ENCODE measurements at places on chromosomes 2 and 18.

GRCh38 chr2:5392658-5393057, 299.5 kb upstream of the SOX11 start:
- no peak for DNase-seq

DNA sequence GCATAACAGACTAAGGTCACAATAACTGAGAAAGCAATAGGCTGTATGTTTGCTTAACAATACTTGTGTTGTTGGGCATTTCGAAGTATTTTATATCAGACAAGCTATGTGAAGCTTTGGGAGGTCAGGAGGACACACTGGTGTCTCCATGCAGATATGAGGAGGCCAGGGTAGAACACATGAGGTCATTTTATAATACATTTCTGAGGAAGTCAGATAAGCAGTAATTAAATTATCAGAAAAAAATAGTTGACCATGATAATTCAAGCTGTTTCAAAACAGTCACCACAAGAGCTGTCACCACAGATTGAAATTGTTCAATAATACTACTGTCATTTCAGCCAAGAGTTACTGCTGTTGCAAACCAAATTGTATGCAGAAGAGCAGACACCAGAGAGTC, 160.6 kb downstream of the RIT2 start:
- DNase-seq: no peak

DNA sequence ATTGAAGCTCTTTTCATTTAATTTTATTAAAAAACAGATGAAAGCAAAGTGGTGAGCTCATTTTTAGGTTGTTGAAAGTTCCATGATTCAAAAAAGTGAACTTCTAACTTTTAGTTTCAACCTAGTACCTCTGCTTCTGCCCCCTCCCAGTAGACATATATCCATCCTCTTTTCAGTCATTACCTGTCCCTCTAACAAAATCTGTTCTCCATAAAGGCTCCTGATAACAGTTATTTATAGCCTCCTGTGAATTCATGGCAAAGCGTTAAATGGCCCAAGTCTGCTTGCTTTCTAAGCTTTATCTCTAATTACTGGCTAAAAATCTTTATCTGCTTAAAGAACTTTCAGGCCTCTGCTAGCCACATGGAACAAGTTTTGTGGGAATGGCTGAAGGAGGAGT, 148.1 kb downstream of the TTC27 start:
- no peak for DNase-seq

DNA sequence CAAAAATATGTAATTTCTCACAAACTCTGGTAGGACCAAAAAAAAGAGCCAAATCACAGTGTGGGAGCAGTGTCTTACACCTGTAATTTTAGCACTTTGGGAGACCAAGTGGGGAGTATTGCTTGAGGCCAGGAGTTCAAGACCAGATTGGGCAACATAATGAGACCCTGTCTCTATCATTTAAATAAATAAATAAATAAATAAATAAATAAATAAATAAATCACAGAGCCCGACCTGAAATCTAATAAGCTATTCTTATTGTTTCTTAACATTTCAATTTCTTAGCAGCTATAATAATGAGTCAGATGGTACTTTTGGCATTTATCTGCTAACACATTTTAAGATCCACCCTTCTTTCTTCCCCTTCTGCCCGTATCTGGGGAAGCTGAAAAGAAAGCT, 1229.6 kb downstream of the SUCLG1 start:
- DNase-seq: no peak

DNA sequence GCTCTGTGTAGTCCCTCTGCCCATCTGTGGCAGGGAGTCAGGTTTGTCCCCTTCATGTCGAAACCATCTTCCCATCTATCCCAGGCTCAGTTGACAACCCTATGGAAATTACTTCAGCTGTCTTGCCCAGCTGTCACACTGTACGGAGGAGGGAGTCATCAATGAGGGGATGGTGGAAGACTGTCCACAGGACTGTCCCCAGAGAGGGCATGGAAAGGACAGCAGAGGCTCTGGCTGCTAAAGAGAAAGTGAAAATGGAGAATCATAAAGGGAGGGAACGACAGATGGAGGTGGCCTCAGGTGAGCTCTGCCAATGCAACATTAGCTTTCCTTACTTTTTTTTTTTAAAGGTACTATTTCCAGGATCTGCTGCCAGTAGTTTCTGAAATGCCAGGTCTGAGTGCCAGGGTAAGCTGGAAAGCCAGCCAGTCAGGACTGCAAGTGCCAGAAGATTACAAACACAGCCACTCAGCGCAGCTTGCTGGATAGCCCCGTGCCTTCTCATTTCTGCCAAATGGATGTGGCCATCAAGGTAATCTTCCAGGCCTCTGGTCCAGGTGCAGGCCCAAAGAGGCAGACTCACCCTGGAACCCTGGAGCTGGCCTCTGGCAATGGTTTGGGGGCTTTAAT, 192.8 kb downstream of the AGPS start:
- no peak for DNase-seq

GRCh38 chr18:12254136-12254819, at the start of gene CIDEA:
Gene CIDEA, plus strand, starts transcription at chr18:12254361. Its CDS starts 23 bp downstream, at chr18:12254384.
- DNase-seq: no peak

- DNase-seq: no peak
These were observed 463.6 kb upstream of the REG3G start for GRCh38 chr2:78561876-78562275.

DNA sequence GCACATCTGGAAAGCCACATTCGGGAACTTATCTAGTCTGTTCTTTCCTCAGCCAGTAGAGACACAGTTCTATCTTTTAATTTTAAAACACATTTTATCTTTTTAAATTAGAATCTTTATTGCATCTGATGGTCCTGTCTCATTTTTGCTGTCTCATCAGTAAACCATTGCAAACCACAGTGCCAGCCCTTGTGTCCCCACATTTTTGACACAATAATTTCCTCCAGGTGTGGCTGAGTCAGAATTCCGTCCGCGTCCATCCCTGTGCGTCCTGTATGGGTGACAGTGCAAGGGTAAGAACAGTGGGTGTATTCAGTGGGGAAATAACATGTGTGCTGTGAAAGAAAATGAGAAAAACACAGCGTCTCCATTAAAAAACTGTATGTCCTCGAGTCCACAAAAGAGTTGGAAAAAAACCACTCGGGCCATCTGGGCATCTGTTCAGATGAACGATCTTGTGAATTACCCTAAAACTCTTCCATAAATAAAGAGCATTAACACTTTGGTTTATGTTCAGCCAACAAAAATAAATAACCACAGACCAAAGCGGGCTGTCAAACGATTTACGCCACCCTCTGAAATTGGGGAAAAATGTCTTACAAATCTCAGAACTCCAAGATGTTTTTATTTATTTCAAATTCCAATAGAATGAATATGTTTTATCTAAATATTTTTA, 137.3 kb downstream of the ZNF516 start:
- no peak for DNase-seq

DNA sequence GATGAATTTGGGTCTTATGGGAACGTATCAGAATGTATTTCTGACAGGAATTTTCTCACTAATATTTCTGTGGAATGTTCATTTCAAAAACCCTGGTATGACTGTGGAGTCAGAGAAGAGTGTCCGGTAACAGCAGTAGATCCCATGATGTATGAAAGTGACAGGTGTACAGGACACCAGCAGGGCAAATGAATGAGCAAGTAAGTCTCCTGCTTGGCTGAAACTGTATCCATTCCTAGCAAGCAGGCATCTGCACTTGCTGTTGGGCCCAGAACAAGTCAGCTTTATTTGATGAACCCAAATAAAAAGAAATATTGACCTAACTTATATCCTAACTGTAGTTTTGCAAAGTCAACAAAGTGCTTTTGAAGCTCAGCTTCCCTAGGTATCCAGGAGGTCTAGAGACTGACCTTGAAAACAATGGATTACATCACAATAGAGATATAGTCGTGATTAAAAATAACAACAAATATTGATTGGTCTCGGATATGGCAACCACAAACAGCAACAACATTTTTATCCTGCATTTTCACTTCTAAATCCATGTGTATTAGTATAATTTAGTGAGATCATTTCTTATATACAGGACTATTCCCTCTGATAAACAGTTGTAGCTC, 37.6 kb downstream of the NXPH2 start:
- no peak for DNase-seq

DNA sequence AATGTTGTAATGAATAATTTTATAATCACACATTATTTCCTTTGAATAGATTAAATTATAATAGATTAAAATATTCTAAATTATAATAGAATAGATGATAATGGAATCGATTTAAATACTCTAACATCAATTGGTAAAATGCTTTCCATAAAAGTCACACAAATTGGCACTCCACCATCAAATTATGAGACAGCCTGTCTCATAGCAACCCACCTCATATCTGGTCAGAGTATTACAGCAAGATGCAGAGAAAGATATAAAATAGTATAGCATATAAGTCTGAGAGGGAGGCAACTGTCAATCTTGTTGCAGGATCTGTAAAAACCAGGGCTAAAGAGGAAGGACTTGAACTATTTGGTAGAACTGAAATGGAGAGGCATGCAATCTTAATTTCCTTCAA, 98.4 kb upstream of the NCKAP5 start:
- no peak for DNase-seq

DNA sequence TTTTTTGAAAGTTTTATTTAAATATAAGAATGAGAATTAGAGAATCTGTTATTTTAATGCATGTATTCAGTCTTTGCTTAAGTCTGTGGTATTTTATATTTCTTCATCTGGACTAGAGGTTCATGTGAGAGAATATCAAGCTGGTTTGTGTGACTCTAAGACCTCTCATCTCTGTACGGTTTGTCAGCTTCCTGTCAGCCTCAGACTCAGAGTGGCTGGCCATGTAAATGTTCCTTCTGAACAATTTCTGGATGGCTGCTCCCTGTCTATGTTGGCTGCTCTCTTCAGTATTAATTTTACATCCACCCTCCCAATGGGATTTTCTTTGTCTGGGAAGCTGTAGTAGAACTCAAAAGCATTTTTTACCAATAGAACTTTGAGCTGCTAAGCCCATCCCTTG, 225.3 kb upstream of the THUMPD2 start:
- DNase-seq: peak; percentile 4

- DNase-seq: no peak
These were observed 35.7 kb upstream of the NTSR2 start for GRCh38 chr2:11705711-11706110.

DNA sequence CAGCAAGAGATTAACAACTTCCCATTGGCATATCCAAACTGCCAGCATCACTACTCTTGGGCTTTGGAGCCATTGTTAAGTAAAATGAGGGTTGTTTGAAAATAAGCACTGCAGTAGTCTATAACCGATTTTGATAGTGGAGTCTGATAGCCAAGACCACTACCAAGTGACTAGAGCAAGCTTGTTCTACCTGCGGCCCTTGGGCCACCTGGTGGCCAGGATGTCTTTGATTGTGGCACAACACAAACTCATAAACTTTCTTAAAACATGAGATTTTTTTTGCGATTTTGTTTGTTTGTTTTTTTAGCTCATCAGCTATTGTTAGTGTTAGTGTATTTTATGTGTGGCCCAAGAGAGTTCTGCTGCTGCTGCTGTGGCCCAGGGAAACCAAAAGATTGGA, 11.0 kb downstream of the UBE2E3 start:
- DNase-seq: no peak

DNA sequence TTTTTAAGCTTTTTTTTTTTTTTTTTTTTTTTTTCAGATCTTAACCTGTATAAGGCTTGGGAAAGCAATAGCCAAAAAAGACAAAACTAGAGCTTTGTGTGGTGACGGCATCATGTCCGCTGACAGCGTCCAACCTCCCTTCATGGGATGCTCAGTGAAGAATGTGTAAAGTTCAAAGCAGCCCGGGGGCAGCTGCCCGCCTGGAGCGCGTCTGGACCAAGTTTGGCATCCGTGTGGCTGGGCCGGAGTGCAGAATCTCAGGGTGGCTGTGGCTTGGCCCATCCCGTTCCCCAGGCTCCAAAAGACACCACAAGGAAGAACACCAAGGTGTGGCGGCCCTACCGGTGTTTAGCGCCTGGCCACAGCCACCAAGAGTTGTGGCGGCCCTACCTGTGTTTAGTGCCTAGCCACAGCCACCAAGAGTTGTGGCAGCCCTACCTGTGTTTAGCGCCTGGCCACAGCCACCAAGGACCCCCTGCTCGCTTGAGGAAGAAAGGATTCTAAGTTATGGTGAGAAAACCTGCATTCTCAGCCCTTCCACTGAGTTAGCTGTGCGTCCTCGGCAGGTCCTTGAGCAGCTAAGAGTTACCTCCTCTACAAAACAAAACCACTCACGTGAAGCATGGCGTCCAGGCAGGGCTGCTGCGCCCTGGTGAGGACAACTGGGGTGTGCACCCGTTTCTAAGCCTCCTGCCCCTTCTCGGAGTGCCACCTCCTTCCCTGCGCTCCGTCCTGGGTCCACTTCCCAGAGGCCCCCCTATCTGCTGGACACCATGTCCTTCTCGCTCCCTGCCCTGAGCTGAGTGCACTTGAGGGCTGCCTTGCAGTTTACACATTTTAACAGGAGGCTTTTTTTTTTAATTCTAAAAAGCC, 103.6 kb upstream of the SALL3 start:
- no peak for DNase-seq

GRCh38 chr2:54936766-54937165, 113.5 kb downstream of the RTN4 start:
- DNase-seq: no peak

- no peak for DNase-seq
These were observed 761 bp upstream of the IDH1 start for GRCh38 chr2:208255557-208256106.

GRCh38 chr2:188297978-188298377, 6.3 kb downstream of the GULP1 start:
- no peak for DNase-seq

DNA sequence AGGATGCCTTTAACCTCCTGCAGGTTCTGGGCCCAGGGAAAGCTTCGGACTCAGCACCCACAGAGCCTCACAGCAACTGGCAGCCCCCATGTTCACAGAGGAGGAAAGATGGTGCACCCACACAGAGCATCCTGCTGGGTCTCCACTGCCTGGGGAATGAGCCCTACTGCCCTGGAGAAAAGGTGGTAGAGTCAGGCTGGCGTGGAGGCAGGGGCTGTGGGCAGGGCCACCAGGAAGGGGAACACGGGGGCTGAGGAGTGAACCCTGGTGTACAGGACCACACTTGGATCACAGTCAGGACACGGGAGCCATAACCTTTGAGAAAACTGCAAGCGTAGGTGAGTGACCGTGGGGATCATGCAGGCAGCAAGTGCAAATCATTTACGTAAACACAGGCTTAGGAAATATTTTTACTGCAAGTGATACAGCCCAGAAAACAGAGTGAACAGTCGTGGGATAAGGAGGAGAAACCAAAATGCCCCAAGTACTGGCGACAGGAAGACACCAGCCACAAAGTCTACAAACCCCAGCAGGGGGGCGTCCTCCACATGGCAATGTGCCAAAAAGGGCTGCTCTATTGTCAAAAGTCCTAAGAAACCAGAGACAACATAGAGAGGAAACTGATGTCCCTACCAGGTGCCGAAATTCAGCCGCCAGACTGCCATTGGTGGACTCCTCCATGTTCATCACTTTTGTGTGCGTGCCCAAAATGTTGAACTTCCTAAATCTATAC, 27.6 kb downstream of the STAT1 start:
- DNase-seq: no peak

- peak; percentile 20 for DNase-seq
These were observed 96.0 kb downstream of the HNMT start for GRCh38 chr2:138060301-138060635.

DNA sequence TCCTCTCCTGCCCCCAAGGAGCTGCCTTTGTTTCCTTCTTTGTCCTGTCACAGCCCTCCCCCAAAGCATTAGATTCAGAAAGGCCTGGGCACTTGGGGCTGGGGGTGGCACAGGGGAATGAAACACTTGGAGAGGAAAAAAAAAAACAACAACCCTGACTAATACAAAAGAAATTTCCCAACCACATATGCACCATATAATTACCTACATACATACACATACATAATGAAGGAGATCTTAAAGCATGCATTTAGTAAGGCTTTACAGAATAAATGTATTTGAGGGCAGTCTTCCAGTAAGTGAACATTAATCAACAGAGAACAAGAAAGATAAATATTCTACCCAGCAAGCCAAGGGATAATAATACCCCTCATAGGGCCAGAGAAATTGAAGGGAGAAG, 70.0 kb upstream of the PPP1CB start:
- DNase-seq: no peak
